ENCODE measurements at places on chromosomes 16 and 17.

GRCh38 chr17:7916385-7916682 lies 245 bp upstream of the RNF227 start:
- DNase-seq = no peak

DNA sequence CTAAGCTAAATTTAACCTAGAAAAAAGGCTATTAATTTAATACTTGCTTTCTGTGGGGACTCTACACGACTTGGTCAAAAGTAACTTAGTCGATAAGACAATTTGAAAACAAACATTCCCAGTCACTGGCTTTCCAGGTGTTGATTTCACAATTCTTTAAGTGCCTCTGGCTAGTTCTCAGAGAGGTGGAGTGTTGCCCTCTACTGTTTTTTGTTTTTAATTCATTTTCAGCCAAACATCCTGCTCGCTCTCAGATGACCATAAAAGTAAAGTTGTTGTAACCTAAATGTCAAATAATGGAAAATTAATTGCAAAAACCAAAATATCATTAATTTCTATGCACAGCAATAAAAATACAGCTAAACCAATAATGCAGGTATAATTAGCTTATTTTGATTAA lies 107.1 kb downstream of the MYO1D start:
- DNase-seq = no peak

- DNase-seq = no peak
Measured at GRCh38 chr16:82331397-82331796, 161.4 kb upstream of the MPHOSPH6 start.

- no peak for DNase-seq
Measured at GRCh38 chr17:46841561-46842379, 9.6 kb upstream of the WNT9B start.

GRCh38 chr17:42414704-42415409 lies 8.2 kb downstream of the CAVIN1 start:
- DNase-seq = no peak

DNA sequence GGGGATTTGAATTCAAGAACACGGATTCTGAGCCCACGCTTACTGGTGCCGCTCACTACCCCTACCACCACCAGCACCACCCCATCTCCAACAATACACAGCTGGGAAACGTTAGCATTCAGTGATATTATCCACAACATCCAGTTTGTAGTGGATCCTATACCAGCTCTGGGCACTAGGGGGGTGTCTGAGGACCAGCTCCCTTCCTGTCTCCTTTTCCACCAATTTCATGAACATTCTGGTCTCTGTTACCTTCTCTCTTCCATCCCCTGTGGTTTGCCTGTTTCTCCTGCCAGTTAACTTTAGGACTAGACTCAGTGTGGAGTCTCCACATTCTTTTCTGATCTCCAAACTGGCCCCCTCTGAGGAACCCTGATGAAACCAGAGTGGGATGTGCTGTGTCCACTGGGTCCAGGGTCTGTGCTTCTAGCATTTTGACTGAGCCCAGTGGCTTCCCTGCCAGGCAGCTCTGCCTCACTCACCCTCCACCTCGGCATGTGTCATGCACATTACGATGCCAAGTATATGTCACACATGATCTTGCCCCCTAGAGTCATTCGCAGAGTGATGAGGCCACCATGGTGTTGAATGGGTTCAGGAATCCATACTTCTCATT lies 187.0 kb upstream of the CDH13 start:
- DNase-seq = no peak

GRCh38 chr16:23635958-23636357 lies 5.2 kb downstream of the PALB2 start:
- DNase-seq = no peak

GRCh38 chr16:27880287-27880686 lies 183.2 kb downstream of the GSG1L start:
- DNase-seq = no peak

GRCh38 chr17:79019632-79020584 lies 4.1 kb upstream of the C1QTNF1 start:
- no peak for DNase-seq

DNA sequence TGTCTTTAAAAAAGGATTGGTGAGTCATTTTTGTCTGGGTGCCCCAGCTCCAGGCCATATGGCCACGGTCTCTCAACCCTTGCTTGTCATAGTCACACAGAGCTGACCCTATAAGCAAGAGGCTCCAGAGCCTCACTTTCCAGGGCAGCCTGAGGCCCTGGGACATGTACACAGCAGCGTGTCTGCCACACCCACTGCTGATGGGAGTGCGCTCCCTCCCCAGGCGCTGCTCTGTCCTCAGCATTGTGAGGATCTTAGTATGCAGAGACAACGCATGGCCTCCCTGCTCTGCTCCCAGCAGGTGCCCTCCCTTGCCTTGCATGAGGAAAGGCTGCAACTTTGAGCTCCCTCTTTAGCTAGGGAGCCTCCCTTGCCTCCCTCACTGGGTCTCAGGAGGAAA lies 80.8 kb upstream of the CRHR1 start:
- no peak for DNase-seq

DNA sequence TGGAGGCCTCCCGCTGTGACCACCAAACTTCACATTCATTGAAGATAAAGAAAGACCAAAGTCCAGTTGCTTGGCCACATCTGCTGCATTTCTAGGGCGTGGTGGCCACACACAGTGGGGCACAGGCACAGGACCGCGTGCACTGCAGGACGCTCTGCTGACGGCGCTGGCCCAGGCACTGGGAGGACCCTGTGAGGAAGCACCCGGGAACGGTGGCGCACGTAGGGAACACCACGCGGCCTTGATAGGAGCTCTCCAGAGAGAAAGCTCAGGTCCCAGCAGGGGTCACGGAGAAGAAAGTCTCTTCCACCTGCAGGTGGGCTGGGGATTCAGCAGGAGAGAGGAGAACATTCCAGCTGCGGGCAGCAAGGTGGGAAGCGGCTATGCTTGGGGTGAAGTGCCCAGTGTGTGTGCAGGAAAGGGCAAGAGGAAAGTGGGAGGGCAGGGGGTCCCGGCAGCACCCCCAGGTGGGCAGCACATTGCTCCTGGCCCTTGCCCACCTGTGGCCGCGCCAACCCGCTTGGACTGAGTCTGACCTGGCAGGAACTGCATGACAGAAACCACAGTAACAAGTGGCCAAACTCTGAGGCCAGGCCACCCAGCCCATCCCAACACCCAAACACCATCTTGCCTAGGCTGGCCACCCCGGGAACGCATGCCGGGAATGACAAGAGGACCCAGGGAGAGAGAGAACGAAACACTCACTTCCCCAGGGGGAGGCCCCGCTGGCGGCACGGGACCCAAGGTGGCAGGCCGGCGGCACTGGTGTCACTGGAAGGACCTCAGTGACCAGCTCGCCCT lies 32.8 kb downstream of the TBC1D16 start:
- no peak for DNase-seq

DNA sequence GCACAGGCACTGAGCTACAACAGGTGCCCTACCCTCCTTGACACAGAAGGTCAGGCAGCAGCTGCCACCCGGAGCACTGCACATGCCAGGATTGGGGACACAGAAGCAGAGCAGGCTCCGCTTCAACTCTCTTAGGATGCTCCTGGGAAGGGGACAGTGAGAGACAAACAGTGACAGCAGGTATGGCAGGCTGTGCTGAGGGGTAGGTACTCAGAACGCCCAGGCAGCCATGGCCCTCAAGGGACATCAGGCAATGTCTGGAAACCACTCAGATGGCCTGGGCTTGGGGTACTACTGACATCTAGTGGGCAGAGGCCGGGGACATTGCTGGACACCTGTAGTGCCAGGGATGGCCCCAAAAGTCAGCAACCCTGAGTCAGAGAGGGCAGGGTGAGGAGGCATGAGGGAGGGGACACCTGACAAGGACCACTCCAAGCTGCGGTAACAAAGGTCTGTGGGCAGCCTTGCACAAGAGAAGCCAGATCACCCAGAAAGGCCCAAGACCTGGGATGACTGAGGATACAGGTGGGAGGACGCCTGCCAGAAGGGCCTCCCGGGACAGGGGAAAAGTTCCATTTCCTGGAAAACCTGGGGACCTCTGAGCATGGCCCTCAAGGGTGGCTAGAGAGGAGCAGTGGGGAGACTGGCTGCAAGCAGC lies 21.2 kb downstream of the PEMT start:
- peak; percentile 77 for DNase-seq

GRCh38 chr16:65118871-65119270 lies 3.0 kb downstream of the CDH11 start:
- no peak for DNase-seq

GRCh38 chr16:47043970-47044684 lies 70.7 kb upstream of the DNAJA2 start:
- no peak for DNase-seq

DNA sequence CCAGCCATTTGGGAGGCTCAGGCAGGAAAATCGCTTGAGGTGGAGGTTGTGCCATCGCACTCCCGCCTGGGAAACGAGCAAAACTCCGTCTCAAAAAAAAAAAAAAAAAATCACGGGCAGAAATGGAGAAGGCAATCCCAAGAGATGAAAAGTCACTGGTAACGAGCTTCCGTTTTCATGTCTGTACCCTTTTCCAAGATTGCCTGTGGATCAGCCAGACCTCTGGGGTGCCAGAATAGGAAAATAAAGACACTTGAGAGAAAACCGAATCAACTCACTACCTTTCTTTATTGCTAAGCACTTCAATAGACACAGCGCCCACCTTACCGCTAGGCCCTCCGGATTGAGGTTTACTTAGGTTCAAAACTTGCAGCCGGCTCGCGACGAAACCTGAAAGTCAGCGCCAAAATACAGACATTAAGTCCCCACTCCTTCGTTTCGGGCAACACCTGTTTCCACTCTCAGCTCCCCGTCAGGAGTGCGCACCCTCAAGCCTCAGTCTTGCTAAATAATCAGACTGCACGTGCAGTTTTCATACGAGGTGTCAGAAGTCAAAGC lies 970 bp upstream of the TRAF7 start:
- DNase-seq = no peak

DNA sequence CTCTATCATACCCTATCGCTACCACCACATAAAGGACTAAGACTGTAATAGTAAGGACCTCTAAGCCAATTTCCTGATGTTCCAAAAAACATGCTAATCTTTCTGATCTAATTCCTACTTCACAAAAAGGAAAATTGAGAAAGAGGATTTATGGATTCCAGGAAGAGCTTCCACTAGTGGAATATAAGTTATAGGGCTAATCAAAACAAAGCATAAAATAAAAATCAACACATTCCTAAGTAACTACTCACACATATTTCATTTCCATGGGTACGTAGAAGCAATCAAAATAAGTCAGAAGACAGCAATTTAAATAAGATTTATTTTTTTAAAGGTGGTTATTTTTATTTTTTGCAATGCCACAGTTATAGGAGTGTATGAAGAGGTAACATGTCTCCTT lies 12.4 kb downstream of the CCDC43 start:
- DNase-seq = no peak

GRCh38 chr17:50551433-50551815 lies 4.5 kb downstream of the SPATA20 start:
- DNase-seq = no peak

DNA sequence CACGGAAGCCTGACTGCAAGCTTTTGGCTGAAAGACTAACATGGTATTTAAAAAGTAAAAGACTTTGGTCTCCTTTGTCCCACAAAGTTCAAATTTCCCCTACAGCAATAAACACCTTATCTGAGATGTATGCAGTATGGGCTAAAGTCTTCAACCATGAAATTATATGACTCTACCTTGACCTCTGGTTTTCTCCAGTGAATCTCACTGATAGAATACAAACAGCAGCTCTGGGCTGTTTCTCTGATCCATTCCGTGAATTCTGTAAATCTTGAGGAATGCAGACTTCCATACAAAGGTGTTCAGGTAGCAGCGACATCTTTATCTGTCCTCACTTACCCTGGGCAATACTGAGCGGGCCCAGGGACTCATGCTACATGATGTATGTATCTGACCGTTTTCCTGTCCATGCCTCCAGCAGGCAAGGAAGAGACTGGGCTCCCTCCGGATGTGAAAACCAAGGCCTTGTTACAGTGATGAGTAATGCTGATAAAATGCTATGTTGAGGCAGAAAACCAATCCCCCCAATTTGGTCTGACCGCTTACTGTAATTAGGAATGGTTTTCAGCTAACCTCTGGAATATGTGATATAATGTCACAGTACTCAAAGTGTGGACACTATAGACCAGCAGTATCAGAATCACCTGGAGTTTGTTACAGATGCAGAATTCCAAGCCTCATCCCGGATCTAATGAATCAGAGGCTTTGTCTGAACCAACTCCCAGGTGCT lies 589.8 kb downstream of the HS3ST4 start:
- DNase-seq = no peak

DNA sequence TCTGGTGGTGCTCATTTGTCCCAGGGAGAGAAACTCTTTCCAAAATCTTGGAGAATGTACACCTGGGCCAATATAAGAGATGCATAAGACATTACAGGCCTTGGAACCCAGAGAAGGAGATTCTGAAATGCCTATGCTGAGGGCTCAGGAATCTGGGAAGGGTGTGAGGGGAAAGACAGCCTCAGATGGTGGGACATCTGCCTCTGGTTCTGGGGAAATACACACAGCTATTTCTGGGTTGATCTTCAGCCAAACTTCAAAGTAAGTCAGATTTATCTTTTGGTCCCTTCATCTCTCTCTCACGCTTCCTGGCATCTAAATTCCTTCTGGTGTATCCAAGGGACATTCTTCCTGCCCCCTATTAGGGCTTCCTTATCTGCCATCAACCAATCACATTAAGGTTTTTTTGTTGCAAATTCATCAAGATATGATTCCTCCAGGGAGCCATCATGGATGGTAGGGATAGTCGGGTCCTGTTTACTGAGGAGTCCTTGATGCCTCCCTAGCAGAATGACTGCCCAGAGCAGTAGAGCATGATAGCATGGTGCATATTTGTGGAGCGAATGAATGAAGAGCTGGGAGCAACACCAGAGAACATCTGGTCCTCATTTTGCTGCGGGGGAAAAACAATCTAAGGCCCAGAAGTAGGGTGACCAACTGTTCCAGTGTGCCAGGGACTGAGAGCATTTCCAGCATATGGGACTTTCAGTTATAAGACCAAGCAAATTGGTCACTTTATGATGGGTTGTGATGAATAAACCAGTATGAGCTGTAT lies 35.7 kb upstream of the DYNLL2 start:
- DNase-seq = no peak

- DNase-seq = no peak
Measured at GRCh38 chr17:8284126-8284525, 4.3 kb upstream of the RANGRF start.

- no peak for DNase-seq
Measured at GRCh38 chr16:17858061-17858460, 387.3 kb upstream of the XYLT1 start.

GRCh38 chr16:82735186-82735585 lies 108.4 kb downstream of the CDH13 start:
- DNase-seq = no peak

DNA sequence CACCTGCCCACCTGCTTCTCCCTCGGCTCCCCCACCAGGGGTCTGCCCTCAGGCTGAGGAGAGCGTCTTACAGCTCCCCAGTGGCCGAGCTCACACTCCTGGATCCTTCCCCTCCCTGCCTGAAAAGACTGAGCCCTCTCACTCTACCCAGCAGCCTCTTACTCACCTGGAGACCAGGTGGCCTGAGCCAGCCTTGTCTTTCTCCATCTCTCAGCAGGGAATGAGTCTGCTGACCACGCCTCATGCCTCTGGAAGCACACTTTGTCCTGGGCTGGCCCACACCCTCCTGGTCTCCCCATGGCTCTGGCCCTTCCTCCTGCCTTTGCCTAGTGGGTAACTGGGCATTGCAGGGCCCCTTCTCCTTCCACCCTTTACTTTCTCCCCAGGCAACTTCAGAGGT lies 177.2 kb downstream of the ENGASE start:
- no peak for DNase-seq
